ENCODE measurements at places on chromosomes 1 and 21.

- no peak overlapping the region for H3K4me3 ChIP-seq
- H3K4me1 ChIP-seq: peaks cover 17% of the 10 kb centered on the region
- H3K27ac ChIP-seq: no peak overlapping the region
Measured at GRCh38 chr1:47651311-47652089, 213.7 kb downstream of the FOXD2 start.

GRCh38 chr1:158998781-158999161, 10.9 kb upstream of the IFI16 start:
- H3K27ac ChIP-seq: peak overlapping the region; percentile 96
- no peaks in the 10 kb centered on the region for H3K27me3 ChIP-seq
- DNase-seq: peak; percentile 87
- H3K4me3 ChIP-seq: peak overlapping the region; percentile 63
- H3K4me1 ChIP-seq: peaks cover 2% of the 10 kb centered on the region

DNA sequence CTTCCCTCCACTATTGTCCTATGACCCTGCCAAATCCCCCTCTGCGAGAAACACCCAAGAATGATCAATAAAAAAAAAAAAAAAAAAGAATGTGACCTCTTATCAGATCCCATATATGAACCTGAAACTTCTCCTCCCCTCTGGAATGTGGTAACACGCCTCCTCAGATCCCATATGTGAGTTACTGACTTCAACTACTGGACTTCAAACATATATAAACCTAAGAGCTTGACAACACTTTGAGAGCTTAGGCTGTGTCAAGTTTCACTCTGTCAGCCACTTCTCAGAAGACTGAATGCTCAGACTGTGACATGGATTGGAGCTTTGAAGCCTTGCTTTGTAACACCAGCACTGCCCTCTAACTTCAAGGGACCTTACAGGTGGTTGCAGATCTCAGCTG, 148.4 kb downstream of the COP1 start:
- no peaks in the 10 kb centered on the region for H3K27me3 ChIP-seq
- peaks cover 3% of the 10 kb centered on the region for H3K36me3 ChIP-seq
- no peaks in the 10 kb centered on the region for H3K4me1 ChIP-seq
- no peak overlapping the region for H3K27ac ChIP-seq
- H3K4me3 ChIP-seq: no peak overlapping the region

DNA sequence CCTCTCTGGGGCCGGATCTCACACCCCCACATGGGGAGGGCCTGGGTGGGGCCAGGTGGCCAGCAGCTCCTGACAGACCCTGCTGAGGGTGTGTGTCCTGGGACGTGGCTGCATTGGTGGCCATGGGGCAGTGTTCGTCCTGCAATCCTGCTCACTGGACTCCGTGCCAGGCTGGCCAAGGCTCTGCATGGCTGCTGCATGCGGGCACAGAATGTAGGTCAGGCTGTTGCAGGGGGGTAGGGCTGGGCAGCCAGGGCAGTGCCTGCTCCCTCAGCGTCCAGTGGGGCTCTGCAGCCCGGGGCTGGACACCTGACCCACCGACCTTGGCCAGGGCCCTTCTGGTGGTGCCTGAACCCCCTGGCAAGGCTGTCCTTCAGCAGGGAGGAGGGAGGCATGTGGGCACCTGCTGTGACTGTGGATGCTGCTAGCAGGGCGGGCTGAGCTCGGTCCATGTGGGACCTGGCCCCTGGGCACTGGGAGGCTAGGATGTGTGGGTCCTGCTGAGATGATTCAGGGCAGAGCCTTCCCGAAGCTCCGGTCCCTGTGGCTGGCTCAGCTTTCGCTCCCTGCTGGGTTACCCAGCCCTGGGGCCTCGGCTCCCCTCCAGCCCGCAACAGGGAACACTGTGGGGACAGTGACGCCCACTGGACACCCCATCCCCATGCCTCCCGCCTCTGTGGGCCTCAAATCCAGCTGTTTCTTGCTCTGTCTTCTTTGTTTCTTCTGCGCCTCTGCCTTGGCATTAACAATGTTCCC, 14.9 kb upstream of the PLCH2 start:
- peaks cover 25% of the 10 kb centered on the region for H3K36me3 ChIP-seq
- H3K27ac ChIP-seq: no peak overlapping the region
- no peak for DNase-seq
- peaks cover 63% of the 10 kb centered on the region for H3K4me1 ChIP-seq

DNA sequence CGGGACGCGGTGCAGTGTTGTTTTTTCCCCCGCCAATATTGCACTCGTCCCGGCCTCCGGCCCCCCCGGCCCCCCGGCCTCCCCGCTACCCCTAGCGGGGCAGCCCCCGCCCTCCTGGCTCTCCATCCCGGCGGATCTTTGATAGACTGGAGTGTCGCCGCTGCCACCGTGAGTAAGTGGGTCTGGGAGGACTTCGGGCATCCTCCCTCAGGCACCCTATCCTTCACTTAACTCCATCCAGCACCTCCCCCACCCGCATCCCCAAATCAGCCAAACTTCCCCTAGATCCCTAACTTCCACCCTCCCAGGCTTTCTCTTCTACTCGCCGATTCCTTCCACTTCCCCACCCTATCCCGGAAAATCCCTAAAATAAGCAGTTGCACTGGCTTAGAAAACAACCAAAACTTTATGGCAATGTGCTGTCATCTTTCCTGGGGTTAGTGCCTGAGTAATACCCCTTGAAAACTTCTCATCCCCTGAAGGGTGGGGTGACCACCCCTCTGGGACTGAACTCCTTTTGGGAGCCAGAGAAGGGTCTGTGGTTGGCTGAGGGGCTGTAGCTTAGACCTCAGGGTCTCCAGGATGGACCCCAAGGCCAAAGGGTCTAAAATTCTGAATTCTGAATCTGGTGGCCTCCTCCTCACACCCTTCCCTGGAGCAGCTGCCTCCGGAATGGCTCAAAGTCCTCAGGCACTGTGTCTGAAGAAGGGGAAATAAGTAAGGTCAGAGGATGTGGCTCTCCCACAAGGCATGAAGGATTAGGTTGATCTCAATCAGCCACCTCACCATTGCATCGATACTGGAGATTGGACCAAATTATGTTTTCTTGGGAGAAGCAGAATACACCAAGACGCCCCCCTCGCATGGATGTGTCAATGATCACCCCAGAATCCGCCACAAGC, 12.2 kb downstream of the THBS3 start:
- H3K4me1 ChIP-seq: peaks cover 48% of the 10 kb centered on the region
- H3K4me3 ChIP-seq: peak overlapping the region; percentile 51
- H3K36me3 ChIP-seq: peaks cover 37% of the 10 kb centered on the region
- H3K27ac ChIP-seq: peak overlapping the region; percentile 97
- DNase-seq: no peak

- no peaks in the 10 kb centered on the region for H3K4me1 ChIP-seq
- DNase-seq: no peak
- H3K36me3 ChIP-seq: no peaks in the 10 kb centered on the region
Measured at GRCh38 chr1:77263708-77264107, 18.1 kb upstream of the AK5 start.

- no peak overlapping the region for H3K27ac ChIP-seq
- H3K36me3 ChIP-seq: peaks cover 33% of the 10 kb centered on the region
- no peak overlapping the region for H3K4me3 ChIP-seq
- DNase-seq: no peak
- H3K27me3 ChIP-seq: no peaks in the 10 kb centered on the region
Measured at GRCh38 chr1:2589431-2590232, 3.1 kb downstream of the PRXL2B start.

GRCh38 chr1:167683641-167684502, 37.9 kb upstream of the MPZL1 start:
- peaks cover 20% of the 10 kb centered on the region for H3K27me3 ChIP-seq
- no peak for DNase-seq
- peaks cover 7% of the 10 kb centered on the region for H3K4me1 ChIP-seq
- no peak overlapping the region for H3K4me3 ChIP-seq

- H3K4me1 ChIP-seq: peaks cover 2% of the 10 kb centered on the region
- no peak overlapping the region for H3K4me3 ChIP-seq
- H3K27me3 ChIP-seq: no peaks in the 10 kb centered on the region
Measured at GRCh38 chr1:117826540-117827078, 102.8 kb downstream of the GDAP2 start.

DNA sequence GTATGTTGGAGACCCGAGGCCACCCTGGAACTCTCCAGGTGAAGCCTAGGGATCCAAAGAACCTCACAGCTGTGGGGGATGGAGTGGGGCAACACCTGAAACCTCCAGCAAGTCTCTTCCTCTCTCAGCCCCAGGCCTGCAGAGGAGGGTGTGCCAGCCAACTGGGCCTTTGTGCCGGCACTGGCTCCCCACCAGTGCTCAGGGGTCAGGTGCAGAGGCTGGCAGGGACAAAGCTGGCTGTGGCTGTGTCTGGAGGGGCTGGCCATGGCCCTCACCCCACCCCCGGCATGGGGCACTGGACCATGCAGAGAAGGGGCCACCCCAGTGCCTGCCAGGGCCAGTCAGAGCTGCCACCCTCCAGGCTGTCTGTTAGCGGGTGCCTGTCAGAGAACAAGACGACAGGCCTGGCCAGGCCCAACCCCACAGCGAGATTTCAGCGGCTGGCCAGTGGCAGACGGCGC, 3.9 kb downstream of the COL18A1 start:
- H3K27ac ChIP-seq: no peak overlapping the region
- no peak overlapping the region for H3K4me3 ChIP-seq

GRCh38 chr21:35925497-35925896, 134.8 kb downstream of the SETD4 start:
- H3K36me3 ChIP-seq: no peaks in the 10 kb centered on the region
- no peaks in the 10 kb centered on the region for H3K4me1 ChIP-seq
- H3K27me3 ChIP-seq: no peaks in the 10 kb centered on the region
- H3K4me3 ChIP-seq: no peak overlapping the region

DNA sequence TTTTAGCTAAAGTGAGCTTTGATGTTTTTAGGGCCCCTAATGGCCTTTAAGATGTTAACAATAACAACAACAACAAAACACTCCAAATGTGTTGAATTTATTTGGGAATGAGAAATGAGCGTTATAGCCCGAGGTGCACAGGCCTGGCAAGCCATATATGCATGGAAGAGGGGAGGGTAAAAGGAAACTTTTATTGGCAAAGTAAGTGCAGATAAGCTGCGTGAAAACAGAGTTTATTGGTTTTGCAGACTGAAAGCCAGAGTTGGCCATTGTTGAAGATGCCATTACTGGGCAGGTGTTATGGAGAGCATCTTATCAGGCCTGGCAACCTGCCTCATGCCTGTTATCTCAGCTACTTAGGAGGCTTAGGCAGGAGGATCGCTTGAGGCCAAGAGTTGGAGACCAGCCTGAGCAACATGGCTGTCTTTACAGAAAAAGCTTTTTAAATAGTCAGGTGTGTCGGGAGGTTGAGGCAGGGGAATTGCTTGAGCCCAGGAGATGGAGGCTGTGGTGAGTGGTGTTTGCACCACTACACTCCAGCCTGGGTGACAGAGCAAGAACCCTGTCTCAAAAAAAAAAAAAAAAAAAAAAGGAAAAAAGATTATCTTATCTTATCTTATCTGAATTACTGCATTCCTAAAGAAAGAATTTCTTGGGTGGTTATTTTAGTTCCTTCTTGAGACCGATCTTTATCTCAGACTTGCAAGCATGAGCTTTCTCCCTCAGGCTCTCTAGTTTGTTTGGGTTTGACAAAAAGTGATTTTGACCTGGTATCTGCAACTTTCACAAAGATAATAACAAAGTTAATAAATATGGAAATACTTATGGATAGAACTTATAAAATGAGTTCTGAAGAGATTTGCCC, 1.7 kb downstream of the PATJ start:
- H3K4me1 ChIP-seq: peaks cover 4% of the 10 kb centered on the region
- peak overlapping the region; percentile 78 for H3K4me3 ChIP-seq
- no peaks in the 10 kb centered on the region for H3K27me3 ChIP-seq
- peak overlapping the region; percentile 94 for H3K27ac ChIP-seq
- H3K36me3 ChIP-seq: no peaks in the 10 kb centered on the region

DNA sequence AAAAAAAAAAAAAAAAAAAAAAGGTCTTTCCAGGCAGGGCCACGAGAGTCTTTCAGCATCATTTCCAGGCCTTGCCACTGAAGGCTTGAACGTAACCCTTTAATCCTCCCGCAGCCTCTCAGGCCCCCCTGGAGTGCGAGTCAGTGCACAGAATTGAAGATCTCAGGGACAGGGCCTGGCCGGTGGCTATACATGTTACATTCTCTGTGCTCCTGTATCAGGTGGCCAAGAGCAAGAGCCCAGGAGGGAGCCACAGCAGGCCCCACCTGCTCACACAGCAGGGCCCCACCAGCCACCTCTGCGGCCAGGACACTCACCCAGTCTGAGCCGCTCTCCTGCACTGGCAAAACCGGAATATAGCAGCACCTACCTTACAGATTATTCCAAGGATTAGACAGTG, 34.1 kb upstream of the SLC25A33 start:
- no peaks in the 10 kb centered on the region for H3K36me3 ChIP-seq
- no peaks in the 10 kb centered on the region for H3K4me1 ChIP-seq
- no peaks in the 10 kb centered on the region for H3K27me3 ChIP-seq
- no peak overlapping the region for H3K4me3 ChIP-seq
- DNase-seq: no peak
- no peak overlapping the region for H3K27ac ChIP-seq

GRCh38 chr1:247411621-247412327, 4.2 kb upstream of the NLRP3 start:
- H3K27ac ChIP-seq: no peak overlapping the region
- no peaks in the 10 kb centered on the region for H3K27me3 ChIP-seq
- no peaks in the 10 kb centered on the region for H3K4me1 ChIP-seq
- no peak for DNase-seq
- H3K4me3 ChIP-seq: no peak overlapping the region
- no peaks in the 10 kb centered on the region for H3K36me3 ChIP-seq

DNA sequence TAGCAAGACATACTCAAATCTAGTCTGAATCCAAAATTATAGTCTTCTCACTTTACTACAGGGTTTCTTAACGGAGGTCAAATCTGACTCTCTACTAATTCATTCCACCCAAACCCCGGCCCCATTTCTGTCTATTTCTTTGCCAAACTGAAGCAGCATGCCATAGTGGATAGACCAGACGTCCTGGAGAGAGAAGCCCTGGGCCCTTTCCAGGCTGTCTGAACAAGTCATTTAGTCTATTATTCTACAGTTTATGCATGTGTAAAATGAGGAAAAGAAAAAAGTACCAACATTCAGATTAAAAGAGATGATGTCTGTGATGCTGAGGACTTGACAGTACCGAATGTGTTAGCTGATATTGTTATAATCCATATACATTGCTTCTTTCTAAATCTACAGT, 95.0 kb downstream of the GDAP2 start:
- H3K27me3 ChIP-seq: no peaks in the 10 kb centered on the region
- no peaks in the 10 kb centered on the region for H3K4me1 ChIP-seq
- H3K4me3 ChIP-seq: no peak overlapping the region
- no peak for DNase-seq
- no peaks in the 10 kb centered on the region for H3K36me3 ChIP-seq

GRCh38 chr1:116738673-116739370, 15.4 kb upstream of the CD2 start:
- H3K27me3 ChIP-seq: no peaks in the 10 kb centered on the region
- no peak overlapping the region for H3K27ac ChIP-seq
- no peak for DNase-seq
- H3K36me3 ChIP-seq: no peaks in the 10 kb centered on the region
- no peak overlapping the region for H3K4me3 ChIP-seq

- H3K27me3 ChIP-seq: no peaks in the 10 kb centered on the region
- no peak overlapping the region for H3K27ac ChIP-seq
- H3K36me3 ChIP-seq: no peaks in the 10 kb centered on the region
- H3K4me1 ChIP-seq: no peaks in the 10 kb centered on the region
- no peak for DNase-seq
Measured at GRCh38 chr1:184329245-184329953, 57.4 kb upstream of the C1orf21 start.

Data from spinal cord (tissue), 10 donors.